ENCODE measurements at places on chromosomes 5 and 9. TPM values are rescaled to one million over a fixed set of nuclear protein-coding genes. Genes with fewer than 3 reads are reported as not detected.

Gene BSPRY
- 2.6 TPM for total RNA-seq

Gene NUTM2F
- not detected for total RNA-seq

Gene NSG2
- total RNA-seq, result not detected

Gene SLC31A1
- 11.8 TPM for total RNA-seq

Gene ZNF618
- 12.3 TPM for total RNA-seq

Gene CMYA5
- 9.9 TPM for total RNA-seq

Gene PGM5
- total RNA-seq, result 194 TPM

Gene C5
- total RNA-seq, result 8.2 TPM

GRCh38 chr5:127924606-127925005, 159.0 kb upstream of the SLC12A2 start:
- DNase-seq, result no peak

- DNase-seq, result no peak
These were observed 53.0 kb downstream of the TSSK1B start for GRCh38 chr5:113381791-113382190.

GRCh38 chr9:76900884-76901440, 5.0 kb downstream of the PRUNE2 start:
- no peak for DNase-seq

- no peak for DNase-seq
These were observed 214.9 kb upstream of the WWC1 start for GRCh38 chr5:168076561-168076991.

GRCh38 chr5:53871050-53871449, 310.6 kb downstream of the NDUFS4 start:
- no peak for DNase-seq

GRCh38 chr5:82642313-82642712, 364.2 kb upstream of the RPS23 start:
- DNase-seq, result no peak

DNA sequence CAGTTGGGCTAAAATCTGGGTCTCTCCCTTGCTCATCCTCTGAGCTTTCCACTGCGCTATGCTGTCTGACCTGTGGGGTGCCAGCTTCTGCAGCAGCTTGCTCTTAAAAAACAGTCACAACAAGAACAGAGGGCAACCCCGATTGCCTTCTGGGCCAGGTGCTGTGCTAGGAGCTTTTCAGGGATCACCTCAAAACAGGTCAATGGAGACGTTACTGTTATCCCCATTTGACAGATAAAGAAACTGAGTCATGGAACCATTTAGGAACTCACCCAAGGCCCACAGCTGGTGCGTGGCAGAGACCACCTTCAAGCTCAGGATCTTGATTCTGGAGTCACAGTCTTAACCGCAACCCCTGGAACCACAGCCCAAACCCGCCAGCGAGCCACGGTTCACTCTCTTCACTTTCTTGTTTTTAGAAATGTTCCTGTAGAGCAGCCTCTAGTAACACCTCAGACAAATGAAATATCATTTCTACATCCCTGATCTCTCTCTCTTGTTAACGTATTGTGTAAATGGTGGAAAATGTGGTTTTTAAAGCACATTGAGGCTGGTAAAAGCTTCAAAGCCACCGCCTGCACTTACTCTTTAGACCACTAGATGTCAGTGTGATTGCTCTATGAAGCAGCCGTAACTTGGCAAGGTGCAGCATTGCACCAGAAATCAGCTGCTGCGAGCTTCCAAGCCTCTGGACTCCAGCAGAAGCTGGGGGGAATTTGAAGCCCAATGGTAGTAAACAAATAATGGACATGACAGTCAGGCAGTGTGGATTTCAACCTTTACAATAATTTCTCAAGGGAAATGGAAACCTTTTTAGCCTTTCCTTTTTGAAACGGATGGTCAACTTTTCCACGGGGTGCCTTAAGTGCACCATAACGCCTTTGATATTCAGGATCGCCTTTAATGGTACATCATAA, 1.7 kb downstream of the FYB1 start:
- DNase-seq, result peak; percentile 81

- DNase-seq, result no peak
These were observed 45.3 kb downstream of the CERT1 start for GRCh38 chr5:75466006-75466716.

- DNase-seq, result no peak
These were observed 73.4 kb upstream of the ANKH start for GRCh38 chr5:14944996-14945395.

DNA sequence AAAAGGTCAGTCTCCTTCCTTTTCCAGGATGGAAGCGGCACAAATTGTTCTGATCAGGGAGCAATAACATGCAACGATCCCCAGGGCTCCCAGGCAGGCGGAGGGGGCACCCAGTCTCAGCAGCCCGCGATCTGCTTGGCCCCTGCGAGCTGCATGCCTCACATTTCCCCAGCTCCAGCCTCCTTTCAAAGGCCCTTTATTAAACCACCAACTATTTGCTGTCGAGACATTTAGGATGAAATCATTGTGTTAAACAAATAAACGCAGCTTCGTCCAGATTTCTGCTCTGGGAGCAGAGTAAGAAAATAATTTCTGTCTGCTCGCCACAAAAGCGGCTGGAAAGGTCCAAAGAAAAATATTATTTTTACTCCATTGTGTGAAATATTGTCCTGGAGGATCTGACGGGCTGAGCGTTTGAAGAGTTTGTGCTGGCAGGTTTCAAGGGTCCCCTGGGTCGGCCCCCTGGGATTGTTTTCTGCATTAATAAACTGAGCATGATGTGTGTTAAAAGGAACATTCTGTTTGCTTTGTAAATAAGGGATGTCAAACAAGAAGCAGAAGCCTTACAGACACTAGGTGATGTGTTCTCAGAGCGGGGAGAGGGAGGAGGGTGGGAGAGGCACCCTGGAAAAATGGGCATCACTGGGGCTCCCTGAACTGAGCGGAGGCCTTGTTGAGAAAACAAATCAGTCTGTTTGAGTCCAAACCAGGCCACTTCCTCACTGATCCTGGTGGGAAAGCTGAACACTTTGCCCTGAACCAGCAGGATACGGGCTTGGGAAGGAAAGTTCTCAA, 110.1 kb downstream of the FOXD1 start:
- peak; percentile 8 for DNase-seq

DNA sequence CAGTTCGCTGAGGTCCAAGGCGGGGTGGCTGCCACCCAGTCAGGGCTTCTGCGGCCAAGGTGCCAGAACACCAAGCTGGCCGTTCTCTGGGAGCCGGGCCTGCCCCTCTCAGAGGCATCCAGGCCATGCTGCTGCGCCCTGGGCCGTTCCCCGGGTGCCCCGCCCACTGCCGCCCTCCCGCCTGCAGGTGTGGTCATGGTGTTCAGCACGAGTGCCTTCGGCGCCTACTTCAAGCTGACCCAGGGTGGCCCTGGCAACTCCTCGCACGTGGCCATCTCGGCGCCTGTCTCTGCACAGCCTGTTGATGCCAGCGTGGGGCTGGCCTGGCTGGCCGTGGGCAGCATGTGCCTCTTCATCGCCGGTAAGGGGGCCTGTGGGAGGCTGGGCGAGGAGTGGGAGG, 7.7 kb downstream of the SLC2A8 start:
- no peak for DNase-seq

GRCh38 chr9:134679616-134680392, 38.2 kb downstream of the COL5A1 start:
- no peak for DNase-seq

- no peak for DNase-seq
These were observed 102.9 kb upstream of the LRRTM2 start for GRCh38 chr5:138978080-138978479.

DNA sequence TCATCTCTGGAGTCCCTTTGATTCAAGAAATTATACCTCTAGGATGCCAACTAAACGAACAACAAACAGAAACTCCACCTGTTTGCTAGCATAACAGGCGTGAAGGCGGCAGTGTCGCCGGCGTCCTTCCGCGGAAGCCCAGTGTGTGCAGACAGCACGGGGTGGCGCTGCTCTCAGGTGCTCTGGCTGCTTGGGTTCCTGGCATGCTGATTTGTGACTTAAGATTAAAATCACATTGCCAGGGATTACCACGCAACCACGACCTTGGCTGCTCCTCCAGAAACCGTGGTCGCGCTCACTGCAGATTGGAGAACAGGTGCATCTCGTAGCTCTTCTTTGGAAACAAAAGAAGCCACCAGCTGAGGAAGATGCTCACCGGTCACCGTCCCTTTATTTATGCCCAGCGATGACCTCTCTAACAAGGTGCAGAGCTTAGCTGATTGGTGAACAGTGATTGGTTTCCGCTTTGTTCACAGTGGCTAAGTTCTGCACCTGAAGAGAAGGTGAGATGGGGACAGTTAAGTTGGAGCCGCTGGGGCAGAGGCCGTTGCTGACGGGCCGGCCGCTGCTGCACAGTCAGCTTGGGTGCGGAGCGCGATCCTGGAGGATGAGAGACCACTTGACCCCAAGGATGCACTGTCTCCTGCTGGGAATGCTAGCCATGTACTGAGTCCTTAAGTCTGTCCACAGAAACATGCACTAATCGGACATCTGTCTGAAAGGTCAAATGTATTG, 232.3 kb downstream of the FANCC start:
- no peak for DNase-seq
